ENCODE measurements at places on chromosomes 4 and X.

DNA sequence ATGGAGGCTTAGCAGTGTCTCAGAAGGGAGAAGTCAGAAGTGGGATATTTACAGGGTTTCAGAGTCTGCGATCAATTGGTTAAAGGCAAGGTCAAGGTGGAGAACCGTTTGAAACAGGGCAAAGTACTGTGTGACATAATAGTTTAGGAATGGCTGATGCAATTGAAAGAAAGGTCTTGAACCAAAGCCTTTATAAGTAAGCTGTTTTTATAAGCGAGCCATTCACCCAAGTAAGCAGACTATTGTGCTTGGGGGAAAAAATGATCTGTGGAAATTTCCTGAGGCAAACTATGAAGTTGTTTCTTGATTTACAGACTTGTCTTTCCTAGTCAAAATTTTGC, 327.3 kb downstream of the CAMK2D start:
- DNase-seq: no peak

DNA sequence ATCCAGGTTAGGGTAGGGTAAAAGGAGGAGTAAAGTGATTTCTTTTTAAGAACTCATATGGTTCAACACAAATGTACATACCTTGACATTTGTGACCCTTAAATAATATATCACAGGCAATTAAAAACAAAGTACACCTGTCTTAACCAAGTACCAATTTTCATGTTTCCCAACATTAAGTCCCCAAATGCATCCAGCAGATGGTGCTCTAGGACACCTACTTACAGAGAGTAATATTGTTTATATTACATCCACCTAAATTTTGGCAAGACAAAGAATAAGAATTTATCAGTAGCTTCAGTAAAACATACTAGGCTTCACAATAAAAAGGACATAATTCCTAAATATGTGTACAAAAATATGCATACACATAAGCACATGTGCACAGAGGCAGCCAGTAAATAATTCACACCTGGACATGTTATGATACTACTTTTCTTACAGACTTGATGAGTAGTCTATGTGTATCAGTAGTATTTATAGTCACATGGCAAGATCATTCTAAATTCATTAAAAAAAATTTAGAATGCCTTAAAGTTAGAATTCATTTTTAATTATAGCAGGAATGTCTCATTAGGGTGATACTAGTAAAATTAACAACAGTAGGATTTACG, 219.7 kb downstream of the DCLK2 start:
- DNase-seq: peak; percentile 36

- DNase-seq: peak; percentile 32
Measured at GRCh38 chr4:87375719-87376291, 15.2 kb downstream of the HSD17B11 start.

DNA sequence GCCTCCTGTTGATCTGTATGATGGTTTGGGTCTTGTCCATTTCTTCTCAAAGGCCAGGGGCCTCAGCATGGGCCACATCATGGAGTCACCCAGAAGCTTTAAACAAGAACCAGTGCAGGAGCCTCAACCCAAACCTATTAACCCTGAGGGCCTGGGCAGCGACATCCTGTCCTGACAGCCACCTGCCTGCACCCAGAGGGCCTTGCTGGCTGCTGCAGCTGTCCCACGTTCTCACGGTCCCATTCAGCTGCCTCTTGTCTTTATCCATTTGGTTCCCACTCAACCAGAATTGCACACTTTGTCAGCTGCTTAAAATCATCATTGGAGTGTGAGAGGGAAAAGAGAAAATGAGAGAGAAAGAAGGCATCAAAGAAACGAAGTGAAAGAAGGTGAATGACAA, 21.6 kb downstream of the C4orf50 start:
- DNase-seq: no peak

GRCh38 chr4:14368391-14368790, 633.9 kb upstream of the CPEB2 start:
- no peak for DNase-seq

- no peak for DNase-seq
Measured at GRCh38 chr4:16150716-16151115, 66.9 kb upstream of the PROM1 start.

DNA sequence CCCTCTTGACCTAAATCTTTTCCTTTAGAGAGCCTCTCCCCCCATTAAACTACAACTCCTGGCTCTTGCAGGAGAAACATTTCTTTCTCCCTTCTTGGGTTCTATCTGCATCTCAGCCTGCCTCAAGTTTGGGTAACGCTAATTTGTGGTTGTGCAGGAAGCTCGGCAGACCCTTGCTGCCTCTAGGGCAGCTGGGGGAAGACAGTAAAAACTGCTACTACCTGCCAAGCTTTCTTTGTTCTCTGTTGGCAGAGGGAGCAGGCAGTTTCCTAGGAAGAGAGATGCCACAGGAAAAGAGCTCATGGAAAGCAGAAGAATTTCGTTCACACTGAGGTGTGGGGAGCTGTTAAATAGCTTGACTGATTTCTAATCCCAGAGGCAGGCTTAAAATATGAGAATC, 555.6 kb upstream of the IGFBP7 start:
- DNase-seq: no peak

DNA sequence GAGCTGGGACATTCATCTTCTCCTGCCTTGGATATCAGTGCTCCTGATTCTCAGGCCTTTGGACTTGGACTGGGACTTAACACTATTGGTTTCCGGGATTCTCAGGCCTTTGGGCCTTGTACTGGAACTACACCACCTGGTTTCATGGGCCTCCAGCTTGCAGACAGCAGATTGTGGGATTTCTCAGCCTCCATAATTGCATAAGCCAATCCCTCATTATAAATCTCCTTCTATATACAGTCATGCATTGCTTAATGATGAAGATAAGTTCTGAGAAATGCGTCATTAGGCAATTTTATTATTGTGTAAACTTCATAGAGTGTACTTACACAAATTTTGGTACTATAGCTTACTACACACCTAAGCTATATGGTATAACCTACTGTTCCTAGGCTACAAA, 8.9 kb upstream of the CCNG2 start:
- peak; percentile 83 for DNase-seq

- no peak for DNase-seq
Measured at GRCh38 chr4:147717878-147718277, 14.0 kb upstream of the ARHGAP10 start.

GRCh38 chr4:85740431-85740861, 265.5 kb downstream of the ARHGAP24 start:
- DNase-seq: no peak

DNA sequence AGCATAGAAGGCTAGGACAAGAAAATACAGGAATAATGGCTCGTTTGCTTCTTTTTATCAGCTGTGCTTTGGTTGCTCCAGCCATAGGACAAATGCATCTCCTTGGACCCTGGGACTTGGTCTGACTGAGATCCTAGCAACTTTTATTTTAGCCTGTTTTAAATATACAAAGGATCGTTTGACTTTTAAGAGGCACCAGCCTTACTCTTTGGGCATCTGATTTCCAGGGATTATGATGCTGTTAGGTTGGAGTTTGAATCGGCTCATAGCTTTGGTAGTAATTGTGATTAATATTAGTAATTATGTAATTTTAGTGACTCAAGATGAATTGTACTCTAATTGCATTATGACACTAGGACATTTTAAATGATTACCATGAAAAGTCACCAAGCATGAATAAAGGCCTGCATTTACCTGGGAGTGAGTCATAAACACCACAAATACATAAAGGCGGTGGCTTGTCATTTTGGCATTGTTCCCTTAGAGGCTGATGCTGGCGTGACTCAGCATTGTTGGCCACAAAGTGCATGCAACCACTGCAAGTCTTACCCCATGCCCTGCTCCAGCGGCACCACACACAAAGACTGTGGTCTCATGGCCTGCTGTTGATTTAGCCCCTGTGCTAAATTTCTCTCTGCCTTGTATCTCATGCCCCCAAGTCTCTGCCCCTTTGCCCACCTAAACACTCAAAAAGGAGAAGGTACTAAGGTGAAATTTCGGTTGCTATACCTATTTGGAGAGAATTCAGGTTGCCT, 12.4 kb downstream of the GPAT3 start:
- peak; percentile 90 for DNase-seq

GRCh38 chr4:8702020-8702495, 109.5 kb downstream of the CPZ start:
- DNase-seq: no peak

DNA sequence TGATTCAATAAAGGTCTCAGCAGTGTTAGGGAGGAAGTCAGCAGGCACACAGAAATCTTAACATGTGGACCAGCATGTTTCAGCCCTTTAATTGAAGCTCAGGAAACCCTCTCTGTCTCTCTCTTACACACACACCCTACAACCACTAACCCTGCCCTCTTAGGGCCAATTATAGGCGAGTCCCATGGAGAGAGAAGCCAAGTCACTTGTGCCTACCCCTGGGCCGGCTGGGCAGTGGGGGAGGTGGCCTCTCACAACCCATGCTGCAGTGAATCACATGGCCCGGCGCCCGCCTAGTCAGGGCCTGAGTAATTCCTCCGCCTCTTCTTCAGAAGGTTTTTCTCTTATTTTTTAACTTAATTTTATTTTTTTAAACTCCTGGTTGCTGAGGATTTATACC, 3.7 kb downstream of the FGD1 start:
- no peak for DNase-seq

- no peak for DNase-seq
Measured at GRCh38 chrX:3295731-3296130, 50.7 kb downstream of the MXRA5 start.

DNA sequence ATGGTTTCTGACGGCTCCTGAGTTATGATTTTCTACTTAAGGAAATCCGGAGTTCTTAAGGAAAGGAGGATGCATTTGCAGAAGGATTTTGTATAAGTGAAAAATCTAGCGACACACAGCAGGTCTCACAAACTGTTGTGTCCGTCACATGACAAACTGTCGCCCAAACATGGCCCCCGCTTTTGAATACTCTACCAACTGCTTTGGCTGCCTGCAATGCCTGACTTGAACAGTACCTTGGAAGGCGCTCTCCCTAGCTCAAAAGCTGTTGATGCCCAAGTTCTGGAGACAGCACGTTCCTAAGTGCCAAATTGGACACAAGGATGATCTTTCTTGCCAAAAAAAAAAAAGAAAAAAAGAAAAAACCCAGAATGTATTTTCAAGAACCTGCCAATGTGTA, 103.2 kb downstream of the ENPP6 start:
- no peak for DNase-seq

DNA sequence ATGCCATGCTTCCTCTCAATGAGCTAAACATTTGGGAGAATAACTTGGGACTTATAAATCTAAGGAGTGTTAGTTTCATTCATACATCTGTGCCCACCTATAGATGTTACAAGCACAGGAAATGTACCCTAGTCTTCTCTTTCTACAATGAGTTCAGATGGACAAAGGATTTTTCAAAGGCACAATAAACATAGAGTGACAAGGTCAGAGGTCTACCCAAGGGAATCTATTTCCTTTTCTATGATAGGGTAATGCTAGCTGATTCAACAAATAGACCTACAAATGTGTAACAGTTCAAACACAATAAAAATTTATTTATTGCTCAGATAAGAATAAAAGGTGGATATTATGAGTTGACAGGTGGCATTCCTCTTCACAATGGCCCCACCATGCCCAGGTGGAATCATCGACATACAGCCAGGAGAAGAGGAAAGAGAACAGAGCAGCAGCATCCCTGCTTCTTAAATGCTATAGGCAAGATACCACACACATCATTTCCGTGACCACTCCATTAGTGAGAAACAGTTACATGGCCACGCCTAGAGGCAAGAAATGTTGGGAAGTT, 421.8 kb downstream of the HNRNPD start:
- no peak for DNase-seq

DNA sequence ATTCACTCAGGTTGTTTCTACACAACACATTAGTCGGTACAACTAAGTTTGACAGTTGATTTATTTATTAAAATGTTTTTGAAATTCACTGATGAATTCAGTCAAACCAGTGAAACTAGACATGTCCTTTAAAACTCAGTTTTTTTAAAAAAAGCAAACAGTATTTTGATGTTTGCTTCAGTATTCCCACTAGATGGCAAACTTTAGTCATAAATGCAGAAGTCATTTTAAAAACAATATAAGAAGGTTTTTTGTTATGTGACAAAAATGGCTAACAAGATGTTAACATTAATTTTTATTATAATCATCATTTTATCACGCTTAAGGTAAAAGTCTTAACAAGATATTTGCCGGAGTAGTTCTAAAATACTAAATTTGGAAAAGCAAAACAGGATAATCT, 1337.8 kb upstream of the DIAPH2 start:
- DNase-seq: no peak

DNA sequence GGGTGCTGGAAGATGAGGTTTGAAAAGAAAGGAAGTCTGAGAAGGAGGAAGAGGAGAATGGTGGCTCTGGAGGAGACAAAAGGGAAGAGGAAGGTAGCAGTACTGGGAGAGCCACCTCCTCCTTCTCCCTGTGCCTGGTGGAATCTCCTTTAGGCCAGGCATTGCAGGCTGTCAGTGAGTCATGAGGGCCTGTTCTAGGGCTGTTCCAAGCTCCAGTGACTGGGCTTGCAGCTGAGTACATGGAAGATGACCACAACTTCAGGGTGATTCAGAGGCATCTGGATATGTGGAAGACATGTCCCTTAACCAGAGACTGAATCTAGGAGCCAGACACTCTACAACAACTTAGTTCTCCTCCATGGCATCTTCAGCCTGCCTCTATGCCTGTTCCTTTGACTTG, 107.8 kb downstream of the EFNB1 start:
- DNase-seq: no peak

DNA sequence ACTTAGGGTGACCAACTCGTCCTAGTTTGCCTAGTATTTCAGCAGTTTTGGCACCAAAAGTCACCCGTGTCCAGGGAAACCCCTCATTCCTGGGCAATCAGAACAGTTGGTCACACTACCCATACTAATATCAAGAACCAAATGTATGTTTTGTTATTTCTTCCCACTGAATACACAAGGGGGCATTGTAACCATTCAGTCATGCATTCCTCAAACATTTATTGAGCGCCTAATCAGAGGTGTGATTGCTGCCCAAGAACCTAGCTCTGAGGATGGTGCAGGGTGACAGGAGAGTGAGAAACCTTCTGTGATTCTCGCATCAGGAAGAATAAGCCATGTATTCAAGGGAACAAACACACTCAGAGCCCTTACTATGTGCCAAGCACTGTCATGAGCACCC, 69.8 kb upstream of the RAI2 start:
- no peak for DNase-seq

DNA sequence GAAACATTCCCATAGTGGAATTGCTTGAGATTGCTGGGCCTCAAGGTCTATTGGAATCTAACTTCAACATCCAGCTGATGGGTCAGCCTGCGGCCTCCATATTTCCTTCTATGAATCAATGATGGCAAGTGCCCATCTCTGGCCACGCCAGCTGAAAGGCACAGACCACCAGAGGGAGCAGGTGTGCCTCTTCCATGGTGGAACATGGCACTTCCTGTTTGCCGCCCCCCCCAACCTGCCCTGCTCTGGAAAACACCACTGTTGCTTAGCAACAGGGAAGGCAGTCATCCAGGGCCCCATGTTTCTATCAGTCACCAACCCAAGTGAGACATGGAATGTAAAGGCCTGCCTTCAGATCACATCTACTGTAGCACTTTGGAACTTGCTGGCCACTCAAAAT, 11.6 kb downstream of the PAGE4 start:
- peak; percentile 22 for DNase-seq
